Activated CD4-positive, alpha-beta memory T cell treated with anti-CD3 and anti-CD28 coated beads, Interleukin-2, amount 10 ng/mL, durations not matched to agents 7 days and 5 days (primary cell): ENCODE measurements at places on chromosomes 3 and 15. TPM values are rescaled to one million over a fixed set of nuclear protein-coding genes. Genes with fewer than 3 reads are reported as not detected.

GRCh38 chr3:12931273-12931905 is 90.0 kb upstream of the RPL32 start:
- no peak for DNase-seq

TBL1XR1 gene
- 187 TPM for total RNA-seq

- no peak for DNase-seq
These were observed 22.1 kb downstream of the MASP1 start for GRCh38 chr3:187269486-187269885.

- no peak for DNase-seq
These were observed 5.4 kb upstream of the PPP1R2 start for GRCh38 chr3:195548501-195548900.

DNA sequence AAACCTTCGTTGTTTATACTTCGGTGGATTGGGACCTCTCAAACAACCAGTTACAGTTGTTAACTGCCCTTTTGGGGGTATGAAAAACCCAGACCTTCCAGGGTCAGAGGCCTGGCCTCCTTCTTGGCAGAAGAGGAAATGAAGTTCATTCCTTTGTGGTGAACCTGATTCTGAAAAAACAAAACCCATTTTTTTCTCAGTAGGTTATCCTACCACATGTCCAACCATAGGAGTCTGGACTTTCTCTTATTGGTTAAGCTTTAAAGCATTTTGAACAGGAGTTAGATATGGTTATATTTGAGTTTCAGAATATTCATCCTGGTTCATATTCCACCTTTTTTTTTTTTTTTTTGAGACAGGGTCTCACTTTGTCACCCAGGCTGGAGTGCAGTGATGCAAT is 7.2 kb upstream of the LACTB start:
- no peak for DNase-seq

GRCh38 chr3:149352556-149352955 is 19.1 kb upstream of the TM4SF18 start:
- DNase-seq, result peak; percentile 29

DNA sequence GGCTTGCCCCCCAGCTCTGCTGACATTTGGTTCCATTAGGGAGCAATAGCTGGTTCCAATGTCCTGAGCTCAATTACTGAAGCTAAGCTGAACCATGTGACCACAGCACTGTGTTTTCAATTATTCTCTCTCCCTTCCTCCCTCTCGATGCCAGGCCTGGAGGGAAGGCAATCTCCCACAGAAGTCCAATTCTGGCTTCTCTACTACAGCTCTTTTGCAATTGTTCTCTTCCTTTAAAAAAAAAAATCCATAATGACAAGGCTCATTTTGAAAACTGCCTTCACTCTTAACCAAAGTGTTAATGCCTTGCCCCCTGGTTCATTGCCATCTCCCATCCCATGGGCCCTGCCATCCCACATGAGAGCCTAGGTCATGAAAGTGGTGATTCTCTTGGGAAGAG is 24.8 kb downstream of the IL16 start:
- DNase-seq, result no peak
